Renal pelvis (tissue), 12 donors: ENCODE measurements at places on chromosomes 7 and 10. TPM values are rescaled to one million over a fixed set of nuclear protein-coding genes. Genes with fewer than 3 reads are reported as not detected.

The CYP2C18 gene
- polyA plus RNA-seq: 0.73 TPM

GRCh38 chr10:113042868-113043267 lies 92.8 kb downstream of the TCF7L2 start:
- DNase-seq: no peak

DNA sequence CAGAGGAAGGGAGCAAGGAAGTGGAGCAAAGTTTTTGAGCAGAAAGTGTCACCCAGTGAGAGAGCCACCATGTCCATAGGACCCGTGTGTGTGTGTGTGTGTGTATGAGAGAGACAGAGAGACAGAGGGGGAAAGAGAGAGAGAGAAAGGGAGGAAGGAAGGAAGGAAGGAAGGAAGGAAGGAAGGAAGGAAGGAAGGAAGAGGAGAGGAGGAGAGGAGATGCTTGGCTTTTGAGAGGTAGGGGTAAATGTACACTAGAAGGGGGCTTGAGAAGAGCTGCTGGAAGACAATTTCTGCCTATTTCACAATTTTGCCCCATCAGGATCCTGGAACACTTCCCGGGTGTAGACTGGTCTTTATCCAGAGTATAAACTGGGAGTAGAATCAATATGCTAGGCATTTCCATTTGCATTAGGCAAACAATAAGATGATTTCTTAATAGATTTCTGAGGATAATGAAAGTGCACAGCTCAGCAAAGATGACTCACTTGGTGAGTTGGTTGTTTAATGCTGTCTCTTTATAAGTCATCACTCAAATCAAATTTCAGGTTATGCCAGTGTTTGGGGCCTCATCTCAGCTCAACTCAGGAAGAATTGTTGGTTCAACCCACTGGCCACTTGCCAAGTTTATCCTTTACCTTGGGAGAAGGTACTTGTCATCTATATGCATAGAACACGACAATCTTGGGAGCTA lies 70.0 kb upstream of the FAM13C start:
- DNase-seq: no peak

DNA sequence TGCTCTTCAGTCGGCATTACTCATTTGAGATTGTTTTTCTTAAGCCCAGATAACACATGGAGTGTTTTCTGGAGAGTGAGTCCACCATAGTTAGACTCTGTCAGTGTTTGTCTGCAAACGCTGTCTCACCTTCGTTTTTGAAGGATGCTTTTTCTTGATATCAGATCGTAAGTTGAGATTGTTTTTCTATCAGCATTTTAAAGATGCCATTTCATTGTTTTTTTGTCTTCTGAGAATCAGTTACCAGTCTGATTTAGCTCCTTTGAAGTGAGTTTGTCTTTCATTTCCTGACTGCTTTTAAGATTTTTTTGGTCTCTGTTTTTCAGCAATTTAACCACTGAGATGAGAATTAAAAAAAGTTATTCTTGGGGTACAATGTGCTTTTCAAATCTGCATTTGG lies 137.4 kb downstream of the WDR37 start:
- no peak for DNase-seq

The WASHC2C gene
- 73.9 TPM for polyA plus RNA-seq
